ENCODE measurements at places on chromosomes 12 and 14. TPM values are rescaled to one million over a fixed set of nuclear protein-coding genes. Genes with fewer than 3 reads are reported as not detected.

DNA sequence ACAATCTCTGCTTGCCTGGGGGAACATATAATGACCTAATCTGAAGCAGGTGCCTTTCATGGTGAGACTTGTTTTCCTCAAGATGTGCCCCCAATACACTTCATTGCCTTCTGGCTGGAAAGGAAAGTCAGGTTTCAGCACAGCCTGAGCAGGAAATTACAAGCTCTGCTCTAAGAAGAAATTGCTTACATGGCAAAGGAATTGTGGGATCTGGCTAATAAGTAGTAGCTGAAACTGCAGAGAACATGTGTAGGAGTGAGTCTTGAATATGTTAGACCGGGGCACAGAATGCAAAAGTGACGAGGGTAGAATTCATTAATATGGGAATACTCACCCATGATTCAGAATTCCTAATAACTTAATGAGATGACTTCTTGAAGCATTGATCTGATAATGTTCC lies 6.3 kb upstream of the CFAP54 start:
- DNase-seq = no peak

DNA sequence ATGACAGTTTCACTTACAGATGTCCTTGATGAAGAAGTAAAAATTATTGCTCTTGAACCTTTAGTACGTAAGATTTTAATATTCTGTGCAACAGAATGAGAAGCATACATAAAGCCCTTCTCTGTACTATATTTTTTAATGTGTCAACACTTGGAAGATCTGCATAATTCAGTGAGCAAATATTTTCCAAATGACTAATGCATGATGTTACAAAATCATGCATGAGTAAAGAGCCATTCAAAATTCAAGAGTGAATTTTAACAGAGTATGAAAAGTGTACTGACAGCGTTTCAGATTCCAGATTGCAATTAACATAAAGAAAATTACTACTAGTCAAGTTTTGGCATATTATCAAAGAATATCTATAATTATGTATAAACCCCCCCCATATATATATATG lies 101.4 kb upstream of the BBS10 start:
- DNase-seq = no peak

DNA sequence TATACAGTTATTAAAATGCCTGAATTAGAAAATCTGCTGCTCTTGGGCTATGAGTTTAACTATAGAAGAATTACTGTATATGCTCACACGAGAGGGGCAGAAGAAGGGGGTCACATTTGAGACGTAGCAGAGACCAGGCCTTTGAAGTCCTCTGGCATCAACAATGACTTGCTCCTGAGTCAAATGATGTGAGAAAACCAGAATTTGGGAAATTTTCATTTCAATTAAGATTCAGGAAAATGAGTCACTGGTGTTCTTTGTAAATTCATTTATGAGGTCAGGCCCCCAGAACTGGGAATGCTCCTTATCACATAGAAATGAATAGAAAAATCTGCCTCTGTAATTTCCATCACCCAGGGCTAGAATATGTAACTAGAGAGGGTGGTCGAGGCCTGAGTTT lies 92.9 kb downstream of the APAF1 start:
- DNase-seq = no peak

- DNase-seq = no peak
Observed at GRCh38 chr12:20272161-20272560, 96.2 kb upstream of the PDE3A start.

GRCh38 chr14:100076606-100077005 lies 11.4 kb downstream of the EVL start:
- DNase-seq = no peak

- peak; percentile 54 for DNase-seq
Observed at GRCh38 chr12:2064071-2064507, 11.3 kb downstream of the CACNA1C start.

DNA sequence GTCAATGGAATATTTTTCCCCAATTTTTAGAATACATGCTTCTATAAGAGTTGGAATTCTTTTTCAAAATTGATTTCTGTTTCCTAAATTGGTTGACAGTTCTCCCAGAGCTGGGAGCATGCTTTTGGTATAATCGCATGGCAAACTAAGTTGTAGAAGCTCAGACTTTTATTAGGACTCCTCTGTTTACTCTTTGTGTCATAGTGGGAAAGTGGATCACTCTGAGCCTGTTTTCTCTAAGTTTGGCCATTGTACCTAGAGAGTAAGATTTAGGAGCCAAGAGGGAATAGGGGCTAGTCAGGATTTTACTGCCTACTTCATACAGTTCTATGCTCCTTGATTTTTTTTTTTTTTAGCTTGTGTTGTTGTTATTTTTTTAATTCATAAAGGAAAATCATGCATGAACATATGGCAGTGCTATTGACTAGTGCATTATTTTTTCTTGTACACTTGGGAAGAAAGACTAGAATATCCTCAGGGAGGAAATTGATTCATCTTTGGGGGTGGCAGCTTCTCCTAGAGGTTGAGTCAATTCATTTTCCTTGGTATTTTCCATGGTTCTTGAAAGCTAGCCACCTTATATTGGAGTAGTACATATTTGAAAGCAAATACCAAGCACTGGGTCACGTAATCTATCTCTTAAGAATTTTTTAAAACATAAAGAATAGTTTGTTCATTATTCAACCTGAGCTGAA lies 77.7 kb upstream of the TRAF3 start:
- no peak for DNase-seq

DNA sequence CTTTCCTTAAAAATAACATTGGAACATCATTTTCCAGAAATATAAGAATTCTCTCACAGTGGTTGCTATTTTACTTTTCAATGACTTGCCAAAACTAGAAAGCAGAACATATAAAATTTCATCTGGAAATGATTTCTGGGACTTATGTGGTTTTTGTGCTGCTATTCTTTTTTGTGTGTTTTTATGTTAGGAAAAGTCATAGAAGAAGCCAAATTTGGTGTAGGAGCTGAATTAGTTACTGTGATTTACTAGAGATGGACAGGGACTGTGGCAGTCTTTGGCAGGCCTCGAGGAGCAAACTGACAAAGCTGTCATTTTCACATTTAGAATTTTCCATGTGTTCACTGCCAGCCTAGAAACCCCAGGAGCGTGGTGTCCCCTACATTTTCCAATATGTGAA lies 38.3 kb upstream of the LDHB start:
- no peak for DNase-seq

GRCh38 chr14:99750746-99751450 lies 42.3 kb upstream of the EML1 start:
- no peak for DNase-seq

DNA sequence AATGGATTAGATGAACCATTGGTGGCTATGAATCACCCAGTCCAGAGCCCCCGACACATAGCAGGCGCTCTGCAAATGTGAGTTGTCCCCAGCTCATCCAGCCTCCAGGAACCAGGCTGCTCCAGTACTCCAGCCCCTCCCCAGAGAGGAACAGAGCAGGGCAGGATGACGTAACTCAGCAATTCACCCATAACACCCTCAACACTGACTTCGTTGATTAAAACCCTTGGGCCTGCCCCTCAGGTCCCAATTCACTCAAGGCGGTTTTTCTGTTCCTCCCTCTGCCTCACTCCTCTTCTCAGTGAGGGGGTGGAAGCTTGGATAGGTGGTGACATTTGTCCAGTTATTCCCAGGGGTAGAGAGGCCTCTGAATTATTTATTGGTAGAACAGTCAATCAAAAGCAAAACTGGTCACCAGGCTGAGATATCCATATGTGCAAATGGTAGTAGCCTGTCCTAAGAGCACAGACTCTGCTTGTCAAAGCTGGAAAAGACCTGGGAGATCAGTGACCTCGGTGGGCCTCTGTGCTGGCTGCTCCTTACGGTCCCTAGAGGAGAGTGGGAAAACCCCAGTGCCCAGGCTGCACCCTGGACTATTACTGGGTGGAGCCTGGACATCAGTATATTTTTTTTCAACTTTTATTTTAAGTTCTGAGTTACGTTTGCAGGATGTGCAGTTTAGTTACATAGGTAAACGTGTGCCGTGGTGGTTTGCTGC lies 97.0 kb downstream of the CMKLR1 start:
- DNase-seq = no peak

GRCh38 chr12:67804168-67804567 lies 155.6 kb downstream of the DYRK2 start:
- DNase-seq = peak; percentile 69

DNA sequence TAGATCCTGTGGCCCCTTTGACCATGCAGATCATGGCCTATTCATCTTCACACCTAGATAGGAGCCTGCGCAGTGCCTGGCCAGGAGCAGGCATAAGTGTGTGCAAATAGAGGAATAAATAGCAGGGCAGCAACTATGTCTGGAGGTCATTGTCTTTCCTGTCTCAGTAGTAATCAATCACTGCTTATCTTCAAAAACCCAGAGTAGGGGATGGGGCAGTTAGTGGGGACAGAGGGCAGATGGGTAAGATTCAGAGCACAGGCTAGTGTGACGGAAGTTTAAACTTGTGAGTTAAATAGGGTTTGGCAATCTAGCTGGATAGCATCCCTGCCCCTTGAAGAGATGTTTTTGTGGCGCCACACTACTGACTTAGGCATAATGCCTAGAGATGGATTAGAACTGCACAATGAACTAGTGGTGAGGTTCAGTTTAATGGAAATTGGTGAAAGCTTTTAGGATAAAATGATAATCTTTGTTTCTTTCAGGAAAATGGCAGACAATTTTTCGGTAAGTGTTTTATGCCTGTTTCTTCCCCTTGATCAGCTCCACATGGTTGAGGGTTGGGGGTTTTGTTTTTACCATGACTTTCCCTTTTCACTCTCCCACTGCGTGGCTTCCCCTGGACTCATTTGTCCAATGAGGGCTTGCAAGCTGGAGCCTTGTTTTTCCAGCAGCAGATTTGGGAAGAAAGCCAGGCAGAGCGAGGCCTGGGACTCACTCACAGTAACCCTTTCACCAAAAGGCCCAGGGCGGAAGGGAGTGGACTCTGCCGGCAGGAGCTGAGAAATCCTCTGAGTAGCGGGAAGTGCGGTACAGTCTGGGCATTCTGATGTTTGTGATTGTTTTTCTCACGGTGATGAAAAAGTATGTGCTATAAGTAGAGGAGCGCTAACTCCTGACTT lies 8.1 kb downstream of the LGALS3 start:
- DNase-seq = no peak

DNA sequence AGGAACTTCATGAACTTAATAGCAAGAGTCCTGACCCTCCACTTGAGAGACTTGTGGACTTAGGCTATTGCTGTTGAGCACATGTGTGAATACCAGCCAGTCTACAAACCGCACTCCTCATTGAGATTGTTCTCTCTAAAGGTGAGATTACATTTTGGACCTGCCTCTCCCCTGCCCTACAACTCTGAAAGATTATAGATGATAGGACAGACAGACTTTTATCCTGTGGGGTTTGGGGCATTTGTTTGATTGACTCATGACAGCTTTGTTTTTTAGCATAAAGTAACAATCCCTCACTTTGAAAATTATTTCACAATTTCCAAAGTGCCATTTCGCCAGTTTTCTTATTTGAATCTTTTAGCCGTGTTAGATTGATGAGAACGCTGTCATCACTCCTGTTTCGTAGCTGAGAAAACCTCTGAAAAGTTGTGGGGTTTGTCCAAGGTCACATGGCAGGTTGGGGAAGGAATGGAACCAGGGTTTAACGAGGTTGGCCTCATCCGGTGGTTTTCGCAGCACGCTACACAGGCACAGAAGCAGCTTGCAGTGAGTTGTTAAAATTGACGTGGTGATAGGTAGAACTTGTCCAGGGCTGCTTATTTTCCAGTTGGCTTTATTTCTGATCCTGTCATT lies 836 bp downstream of the EVL start:
- peak; percentile 89 for DNase-seq

DNA sequence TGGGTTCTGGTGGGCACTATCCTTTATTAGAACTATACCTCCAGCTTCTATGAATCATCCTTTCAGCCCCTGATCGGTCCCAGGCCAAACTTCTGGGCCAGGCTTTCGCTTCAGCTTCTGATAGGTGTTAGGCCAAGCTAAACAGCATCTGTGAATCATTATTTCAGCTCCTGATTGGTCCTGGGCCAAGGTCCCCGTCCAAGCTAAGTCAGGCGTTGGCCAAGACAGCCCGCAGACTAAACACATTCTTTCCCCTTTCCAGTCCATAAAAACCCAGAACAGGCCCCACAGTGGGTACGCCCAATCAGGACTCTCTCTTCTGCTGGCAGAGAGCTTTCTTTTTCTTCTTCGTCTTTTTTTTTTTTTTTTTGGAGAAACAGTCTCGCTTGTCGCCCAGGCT lies 1808.9 kb upstream of the SEL1L start:
- DNase-seq = no peak

Gene TRPV4
- total RNA-seq = 0.17 TPM

Gene CACNA1C
- 0.15 TPM for total RNA-seq

Gene PLEK2
- total RNA-seq = 1.1 TPM

DNA sequence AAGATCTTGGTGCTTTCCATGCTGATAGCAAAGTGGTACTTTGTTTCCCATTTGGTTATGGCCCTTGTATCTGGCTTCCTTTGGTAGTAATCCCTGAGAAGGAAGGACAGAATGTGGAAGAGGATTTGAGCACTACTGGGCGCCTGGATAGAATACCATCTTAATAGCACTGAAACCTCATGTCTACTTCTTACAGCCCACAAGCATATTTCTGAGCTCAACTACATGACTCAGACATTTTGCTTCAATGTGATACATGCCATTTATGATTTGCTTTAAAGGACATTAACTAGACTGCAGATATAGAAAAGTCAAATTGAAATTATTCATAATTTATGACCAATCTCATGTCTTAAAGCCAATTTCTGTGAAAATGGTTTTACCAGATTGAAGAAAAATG lies 80.4 kb downstream of the LIN7A start:
- no peak for DNase-seq

Gene BIN2
- total RNA-seq = 200 TPM

Gene ATL1
- total RNA-seq = 0.67 TPM

DNA sequence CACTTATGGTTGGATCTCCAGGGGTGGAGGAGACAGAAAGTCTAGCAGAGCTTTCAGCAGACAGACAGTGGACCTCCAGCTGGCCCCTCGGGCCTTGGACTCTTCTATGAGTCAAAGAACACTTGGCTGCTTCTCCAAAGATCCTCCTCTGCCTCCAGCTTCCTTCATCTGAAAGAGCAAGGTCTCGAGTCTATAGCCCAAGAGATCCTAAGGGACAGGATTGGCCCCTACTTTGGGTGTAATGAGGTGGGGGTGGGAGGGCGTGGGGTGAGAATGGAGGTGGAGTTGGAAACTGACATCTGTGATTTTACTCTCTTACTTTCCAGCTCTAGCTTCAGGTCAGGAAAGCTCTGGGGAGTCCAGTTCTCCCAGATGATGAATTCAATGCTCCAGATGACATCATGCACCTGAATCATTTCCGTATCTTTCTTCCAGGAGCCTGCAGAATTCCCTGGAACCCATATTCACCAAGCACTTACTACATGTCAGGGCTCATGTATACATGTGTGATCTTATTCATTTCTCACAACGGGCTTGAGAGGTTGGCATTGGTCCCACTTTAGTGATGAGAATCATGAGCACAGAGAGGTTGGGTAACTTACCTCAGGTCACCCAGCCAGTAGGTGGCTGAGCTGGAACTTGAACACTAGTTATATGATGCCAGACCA lies 10.2 kb upstream of the PGF start:
- no peak for DNase-seq

DNA sequence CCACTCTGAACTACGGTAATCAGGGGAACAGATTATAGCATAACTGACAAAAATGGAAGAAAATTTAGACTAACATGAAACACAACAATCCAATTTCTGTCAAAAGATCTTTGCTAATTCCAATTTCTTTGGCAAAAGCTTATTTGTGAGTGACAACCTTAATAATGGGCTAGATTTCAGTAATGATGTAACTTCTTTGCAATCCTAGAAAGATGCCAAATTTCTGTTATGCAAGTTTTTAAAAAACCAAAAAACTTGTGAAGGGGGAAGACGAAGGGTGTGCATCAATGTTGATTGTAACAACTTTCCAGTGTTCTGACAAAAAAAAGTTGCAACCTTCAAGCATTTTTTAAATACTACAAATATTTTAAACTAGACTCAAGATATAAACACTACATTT lies 59.9 kb downstream of the DICER1 start:
- DNase-seq = no peak

Gene ZNF891
- 2.7 TPM for total RNA-seq

Measured in activated CD4-positive, alpha-beta T cell treated with anti-CD3 and anti-CD28 coated beads, Interleukin-2, amount 10 ng/mL, durations not matched to agents 7 days and 5 days (primary cell).